IMR-90 (cell line): ENCODE measurements at places on chromosomes 4 and X.

DNA sequence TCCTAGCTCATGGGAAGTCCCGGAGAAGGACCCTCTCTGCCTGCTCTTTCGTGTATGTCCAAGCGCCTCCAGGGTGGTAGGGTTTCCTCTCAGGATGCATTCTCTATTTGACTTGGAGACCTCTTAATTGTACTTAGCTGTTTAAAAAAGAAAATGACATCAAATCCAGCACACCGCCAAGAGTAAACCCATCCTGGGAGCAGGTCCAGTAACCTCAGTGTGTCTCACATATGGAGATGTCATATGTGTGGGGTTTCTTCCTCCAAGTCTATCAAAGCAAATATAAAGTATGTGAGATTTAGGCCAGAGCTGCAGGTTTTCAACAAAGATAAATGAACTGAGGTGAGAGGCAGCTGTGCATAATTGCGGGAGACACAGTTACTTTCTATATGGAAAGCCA lies 209.4 kb upstream of the ANXA3 start:
- DNase-seq = no peak

DNA sequence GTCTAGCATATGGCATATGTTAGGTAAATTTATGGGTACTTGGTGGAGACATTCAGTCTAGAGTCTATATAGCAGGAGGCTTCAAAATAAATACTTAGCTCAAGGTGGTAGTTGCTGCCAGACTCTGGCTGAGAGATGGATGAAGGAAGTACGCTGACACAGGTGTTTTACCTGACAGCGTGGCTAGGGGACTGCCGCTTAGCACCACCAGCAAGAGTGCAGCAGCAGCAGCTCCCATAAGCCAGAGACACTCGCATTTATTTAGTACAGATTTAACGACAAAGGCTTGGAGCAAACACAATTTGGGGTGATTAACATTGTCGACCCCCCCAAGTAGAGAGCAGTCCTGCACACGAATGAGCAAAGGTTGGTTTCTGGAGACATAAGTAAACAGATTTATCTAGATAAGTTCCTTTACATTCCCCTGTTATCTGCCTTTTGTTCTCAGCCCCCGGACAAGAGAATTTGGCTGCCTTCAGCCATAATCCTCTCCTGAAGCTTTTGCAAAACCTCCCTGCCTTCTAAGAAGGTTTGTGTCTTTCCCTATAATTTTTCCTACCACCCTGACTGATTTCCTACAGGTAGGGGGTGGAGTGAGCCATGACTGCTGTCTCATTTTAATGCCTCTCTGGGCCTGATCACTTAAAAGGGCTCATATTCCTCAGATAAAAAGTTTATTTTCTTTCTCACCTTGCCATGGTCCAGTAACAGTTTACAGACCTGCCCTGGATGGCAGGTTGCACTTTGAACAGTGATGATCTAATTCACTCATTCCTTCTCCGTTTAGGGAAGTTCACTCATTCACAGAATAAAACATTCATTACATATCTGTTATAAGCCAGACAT lies 64.6 kb downstream of the RHOH start:
- no peak for DNase-seq

DNA sequence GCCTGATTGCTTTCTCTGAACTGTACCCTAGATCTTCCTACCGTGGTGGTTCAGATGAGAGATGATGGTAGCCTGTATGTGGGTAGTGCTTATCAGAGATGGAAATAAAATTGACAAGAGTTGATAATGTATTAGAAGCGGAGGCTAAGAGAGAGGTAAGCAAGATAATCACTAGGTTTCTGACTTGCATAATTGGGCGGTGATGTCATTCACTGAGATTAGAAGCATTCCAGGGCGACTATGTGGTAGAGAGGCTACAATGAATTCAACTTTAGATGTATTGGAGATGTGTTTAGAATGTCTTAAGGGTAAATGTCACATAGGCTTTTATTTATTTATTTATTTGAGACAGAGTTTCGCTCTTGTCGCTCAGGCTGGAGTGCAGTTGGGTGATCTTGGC lies 415 bp upstream of the TENM3 start:
- DNase-seq = peak; percentile 74

- no peak for DNase-seq
Measured at GRCh38 chrX:12986164-12986779, 11.4 kb downstream of the TMSB4X start.

DNA sequence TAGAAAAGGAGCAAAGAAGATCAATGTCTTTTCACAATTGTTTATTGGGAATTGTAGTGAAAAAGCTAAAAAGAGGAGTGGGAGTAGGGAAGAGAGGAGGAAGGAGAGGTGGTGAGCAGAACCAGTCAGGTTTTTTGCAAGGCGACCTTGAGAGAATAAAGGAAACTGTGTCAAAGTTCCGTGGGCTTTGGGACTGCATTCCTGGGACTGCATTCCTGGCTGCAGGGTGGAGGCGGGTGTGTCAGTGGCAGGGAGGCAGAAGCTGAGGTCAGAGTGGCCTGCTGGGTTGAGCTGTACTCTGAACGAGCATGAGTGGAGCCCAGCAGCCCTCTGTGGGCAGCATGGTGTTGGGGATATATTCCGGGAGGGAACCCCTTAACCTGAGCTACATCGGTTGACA lies 66.8 kb upstream of the UCP1 start:
- no peak for DNase-seq

DNA sequence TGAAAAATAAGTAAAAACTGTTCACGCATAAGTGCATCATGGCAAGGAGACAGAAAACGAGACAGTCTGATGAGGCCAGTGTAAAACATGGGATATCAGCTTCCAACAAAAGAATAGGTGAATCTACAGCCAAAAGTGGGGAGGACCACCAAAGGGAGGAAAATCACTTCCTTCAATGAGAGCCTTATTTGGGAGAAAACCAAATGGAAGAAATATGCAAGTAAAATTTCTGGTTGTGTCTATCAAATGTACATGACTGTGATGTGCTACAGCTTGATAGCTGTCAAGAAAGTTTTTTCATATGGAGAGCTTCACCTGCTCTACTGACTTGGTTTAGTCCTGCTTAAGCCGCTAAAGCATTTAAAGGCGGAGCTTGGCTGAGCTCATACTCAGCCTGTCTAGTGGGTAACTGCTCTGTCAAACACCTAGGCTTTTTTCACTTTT lies 66.2 kb downstream of the MAGEA1 start:
- no peak for DNase-seq

GRCh38 chr4:154450966-154451365 lies 40.6 kb downstream of the DCHS2 start:
- DNase-seq = no peak

DNA sequence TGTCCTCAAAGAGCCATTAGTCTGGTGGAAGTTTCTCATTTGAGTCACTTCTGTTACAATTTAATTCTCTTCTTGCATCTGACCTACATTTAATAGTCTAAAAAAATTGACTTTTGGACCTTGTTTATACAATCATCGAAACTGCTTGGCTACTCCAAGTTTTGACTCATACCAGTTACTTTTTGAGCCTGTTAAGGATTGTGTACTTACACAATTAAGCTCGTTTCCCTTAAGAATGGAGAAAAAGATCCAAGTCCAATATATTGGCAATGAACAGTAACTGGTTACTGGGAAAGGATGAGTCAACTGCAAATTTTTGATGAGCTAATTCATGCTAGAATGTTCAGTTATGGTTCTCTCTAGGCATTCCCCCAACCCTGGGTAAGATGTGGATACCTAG lies 58.2 kb downstream of the DCX start:
- DNase-seq = no peak

DNA sequence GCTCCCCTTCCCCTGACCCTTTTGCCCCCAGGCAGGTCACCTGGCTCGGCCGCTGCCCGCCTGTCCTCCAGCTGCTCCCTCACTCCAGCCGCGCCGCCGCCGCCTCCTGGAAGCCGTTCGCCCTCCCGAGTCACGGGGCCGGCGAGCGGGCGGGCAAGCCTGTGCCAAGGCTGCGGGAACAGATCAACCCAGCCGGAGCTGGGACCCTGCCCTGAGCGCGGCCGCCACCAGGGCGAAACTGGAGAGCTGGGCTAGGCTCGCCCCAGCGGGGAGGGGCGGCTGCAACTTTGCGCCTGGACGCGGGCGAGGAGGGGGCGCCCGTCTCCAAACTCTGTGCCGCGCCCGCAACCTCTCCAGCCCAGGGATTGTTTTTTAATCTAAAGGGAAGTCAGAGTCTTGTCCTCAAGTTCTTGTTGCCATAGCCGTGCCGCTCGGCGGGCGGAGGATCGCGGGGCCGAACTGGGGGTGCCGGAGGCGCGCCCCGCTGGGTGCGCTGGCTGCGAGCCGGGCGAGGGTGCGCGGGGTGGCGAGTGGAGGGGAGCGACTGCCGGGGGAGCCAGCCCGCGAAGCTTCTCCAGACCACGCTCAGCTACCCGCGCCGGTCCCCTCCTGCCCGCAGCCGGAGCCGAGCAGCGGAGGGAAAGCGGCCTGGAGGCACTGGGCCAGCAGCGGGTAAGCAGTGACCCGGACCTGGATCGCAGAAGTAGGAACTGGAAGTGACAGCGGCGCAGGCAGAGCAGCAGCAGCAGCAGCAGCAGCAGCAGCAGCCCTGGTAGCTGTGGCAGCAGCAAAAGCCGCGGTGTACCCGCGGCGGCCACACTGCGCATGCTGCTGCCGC lies 13.4 kb downstream of the ARHGEF6 start:
- DNase-seq = peak; percentile 37

DNA sequence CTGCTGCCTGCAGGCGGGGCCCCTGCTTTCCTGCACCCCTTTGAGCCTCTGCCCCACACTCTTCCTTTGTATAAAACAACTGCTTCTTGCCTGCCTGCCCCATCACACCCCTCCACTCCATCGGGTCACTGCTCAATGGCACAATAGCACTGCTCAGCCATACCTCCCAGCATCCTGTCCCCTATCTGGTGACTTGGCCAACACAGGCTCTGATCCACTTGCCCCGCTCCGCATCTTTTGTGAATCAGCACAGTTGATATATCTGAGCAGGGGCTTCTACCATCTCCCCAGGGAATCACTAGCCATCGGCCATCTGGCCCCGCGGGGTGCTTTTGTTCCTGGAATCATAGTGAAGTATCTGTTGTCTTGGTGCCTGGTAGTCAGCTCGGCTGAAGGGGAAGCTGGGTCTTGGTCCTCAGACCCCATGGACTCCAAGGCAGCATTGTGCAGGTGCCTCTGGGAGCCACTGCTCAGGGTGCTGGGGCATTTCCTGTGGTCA lies 45.3 kb downstream of the MAP7D3 start:
- DNase-seq = no peak

DNA sequence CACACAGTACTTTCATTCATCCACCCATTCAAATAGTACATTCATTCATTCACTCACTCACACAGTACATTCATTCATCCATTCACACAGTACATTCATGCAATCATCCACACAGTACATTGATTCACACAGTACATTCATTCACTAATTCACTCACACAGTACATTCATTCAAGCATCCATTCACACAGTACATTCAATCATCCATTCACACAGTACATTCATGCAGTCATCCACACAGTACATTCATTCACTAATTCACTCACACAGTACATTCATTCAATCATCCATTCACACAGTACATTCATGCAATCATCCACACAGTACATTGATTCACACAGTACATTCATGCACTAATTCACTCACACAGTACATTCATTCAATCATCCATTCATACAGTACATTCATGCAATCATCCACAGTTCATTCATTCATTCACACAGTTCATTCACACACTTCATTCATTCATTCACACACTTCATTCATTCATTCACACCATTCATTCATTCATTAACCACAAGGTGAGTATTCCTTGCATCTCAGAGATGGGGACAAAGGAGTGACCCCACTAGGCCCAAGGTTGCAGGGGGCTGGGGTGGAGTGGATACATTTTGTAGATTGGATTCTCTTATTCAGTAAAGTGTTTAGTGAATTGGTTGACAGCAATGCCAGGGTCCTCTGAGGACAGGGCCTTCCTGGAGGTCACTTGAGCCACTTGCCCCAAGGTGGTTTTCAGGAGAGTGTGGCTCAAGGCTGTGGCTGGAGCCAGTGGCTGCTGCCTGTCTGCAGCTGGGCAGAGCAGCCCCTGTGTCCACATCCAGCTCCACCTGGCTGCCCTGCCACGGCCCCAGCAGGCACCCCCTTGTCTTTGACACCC lies 4.3 kb upstream of the SPON2 start:
- DNase-seq = no peak

GRCh38 chr4:95193391-95194224 lies 355.2 kb downstream of the UNC5C start:
- DNase-seq = no peak

DNA sequence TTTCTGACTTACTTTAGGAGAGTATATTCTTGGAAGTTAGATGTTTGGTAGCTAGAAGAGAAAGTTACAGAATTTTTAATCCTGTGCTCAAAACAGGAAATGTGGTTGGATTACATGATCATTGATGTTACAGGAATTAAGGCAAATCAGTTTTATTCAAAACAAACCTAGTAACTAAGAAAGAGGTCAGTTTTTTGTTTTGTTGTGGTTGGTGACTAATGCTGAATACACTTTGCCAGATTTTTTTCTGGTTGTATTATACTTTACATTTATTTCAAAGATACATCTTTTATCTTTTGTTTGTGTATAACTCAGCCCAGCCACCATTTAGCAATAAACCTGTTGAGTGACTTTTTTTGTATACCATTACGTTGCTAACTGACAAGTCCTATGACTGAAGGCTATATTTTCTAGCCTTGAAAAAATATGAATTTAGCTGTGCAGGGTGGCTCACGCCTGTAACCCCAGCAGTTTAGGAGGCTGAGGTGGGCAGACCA lies 116.7 kb downstream of the KLHL8 start:
- peak; percentile 84 for DNase-seq

DNA sequence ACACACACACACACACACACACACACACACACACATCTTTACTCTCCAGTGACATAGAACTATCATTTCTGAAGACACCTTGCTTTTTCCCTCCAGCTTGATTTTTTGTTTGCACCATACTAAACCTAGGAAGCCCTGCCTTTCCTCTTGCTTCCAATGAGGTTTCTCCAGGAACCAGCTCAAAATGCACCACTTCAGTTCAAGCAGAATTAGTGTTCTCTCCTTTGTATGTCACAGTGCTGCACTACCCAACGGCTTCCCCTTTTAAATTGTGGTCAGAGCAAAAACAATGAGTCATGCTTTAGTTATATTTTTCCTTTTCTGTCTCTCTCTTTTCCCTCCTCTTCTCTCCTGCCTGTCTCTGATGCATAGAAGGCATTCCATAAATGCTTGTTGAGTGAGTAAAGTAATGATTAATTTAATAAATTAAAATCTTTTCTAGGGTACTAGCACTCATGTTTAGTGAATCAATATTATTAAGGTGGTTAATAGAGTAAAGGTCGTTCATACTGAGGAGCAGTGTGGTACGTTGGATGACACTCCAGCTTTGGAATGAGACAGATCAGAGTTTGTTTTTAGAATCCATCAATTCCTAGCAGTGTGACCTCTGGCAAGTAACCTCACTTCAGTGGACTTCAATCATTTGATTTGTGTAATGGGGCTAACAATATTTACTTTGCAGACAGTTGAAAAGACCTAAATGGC lies 5.9 kb downstream of the RTL3 start:
- DNase-seq = peak; percentile 85

GRCh38 chrX:6732101-6732500 lies 197.2 kb upstream of the VCX3A start:
- no peak for DNase-seq
